ENCODE measurements at places on chromosomes 4 and X.

DNA sequence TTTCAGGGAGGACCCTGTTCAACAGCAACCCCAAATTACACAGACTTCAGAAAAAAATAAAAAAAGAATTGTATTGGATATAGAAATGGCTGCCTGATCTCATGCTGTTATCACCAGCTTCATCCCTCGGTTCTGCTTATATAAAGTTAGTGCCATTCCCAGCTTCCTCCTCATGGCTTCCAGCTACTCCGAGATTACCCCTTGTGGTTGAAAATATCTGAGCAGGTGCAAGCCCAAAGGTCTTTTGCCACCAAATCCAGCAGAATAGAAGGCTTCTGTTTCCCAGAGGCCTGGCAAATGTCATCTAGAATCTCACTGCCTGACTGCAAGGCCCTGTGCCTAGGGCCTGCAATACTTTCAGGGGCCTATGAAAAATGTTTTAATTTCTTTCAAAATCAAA lies 13.8 kb upstream of the HPGDS start:
- no peaks in the 10 kb centered on the region for H3K27me3 ChIP-seq
- no peak overlapping the region for H3K27ac ChIP-seq
- DNase-seq, result no peak
- H3K36me3 ChIP-seq, result no peaks in the 10 kb centered on the region

- peaks cover 15% of the 10 kb centered on the region for H3K4me1 ChIP-seq
- peaks cover 67% of the 10 kb centered on the region for H3K36me3 ChIP-seq
- no peak for DNase-seq
- no peaks in the 10 kb centered on the region for H3K27me3 ChIP-seq
Measured at GRCh38 chr4:768076-768475, 57.9 kb downstream of the CPLX1 start.

DNA sequence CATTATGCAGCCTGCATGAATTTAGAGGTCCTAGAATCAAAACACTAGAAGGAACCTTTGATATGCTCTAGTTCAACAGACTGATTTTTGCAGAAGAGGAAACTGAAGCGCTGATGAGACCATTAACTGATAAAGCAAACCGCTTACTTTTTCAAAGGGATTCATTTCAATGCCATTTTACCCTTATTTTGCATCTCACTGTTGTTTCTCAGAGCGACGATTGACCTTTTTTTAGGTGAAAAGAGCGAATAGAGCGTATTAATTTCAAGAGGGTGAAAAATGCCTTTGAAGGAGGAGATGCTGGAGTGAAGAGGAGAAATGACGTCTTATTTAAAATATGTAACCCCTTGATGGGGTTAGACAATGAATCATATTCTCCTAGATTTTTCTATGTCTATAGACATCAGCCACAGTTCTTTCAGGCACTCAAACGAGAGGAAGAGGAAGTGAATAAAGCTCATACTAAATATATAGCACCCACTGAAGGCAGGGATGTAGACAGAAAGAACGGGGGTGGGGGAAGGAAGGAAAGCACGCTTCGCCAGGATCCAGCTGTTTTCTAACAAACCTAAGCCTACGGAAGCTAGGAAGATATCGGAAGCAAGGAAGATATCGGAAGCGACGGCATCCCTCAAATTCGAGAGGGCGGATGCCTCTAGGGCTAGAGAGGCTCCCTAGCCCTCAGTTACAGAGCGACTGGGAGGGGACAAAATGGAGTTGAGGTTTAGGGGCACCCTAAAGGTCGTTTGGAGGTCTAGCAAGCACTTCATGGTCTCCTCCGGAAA lies 848 bp downstream of the ACSL4 start:
- H3K4me1 ChIP-seq, result peaks cover 14% of the 10 kb centered on the region
- DNase-seq, result no peak
- H3K36me3 ChIP-seq, result peaks cover 42% of the 10 kb centered on the region
- H3K4me3 ChIP-seq, result peak overlapping the region; percentile 87
- H3K27me3 ChIP-seq, result no peaks in the 10 kb centered on the region

GRCh38 chr4:95289028-95289634 lies 259.6 kb downstream of the UNC5C start:
- no peaks in the 10 kb centered on the region for H3K27me3 ChIP-seq
- no peaks in the 10 kb centered on the region for H3K36me3 ChIP-seq
- H3K4me3 ChIP-seq, result no peak overlapping the region
- H3K27ac ChIP-seq, result no peak overlapping the region
- no peak for DNase-seq
- peaks cover 11% of the 10 kb centered on the region for H3K4me1 ChIP-seq

- H3K27me3 ChIP-seq, result no peaks in the 10 kb centered on the region
- no peak overlapping the region for H3K27ac ChIP-seq
- H3K36me3 ChIP-seq, result no peaks in the 10 kb centered on the region
Measured at GRCh38 chr4:2287594-2287915, 25.6 kb upstream of the MXD4 start.

- no peaks in the 10 kb centered on the region for H3K36me3 ChIP-seq
- H3K4me3 ChIP-seq, result no peak overlapping the region
- no peaks in the 10 kb centered on the region for H3K27me3 ChIP-seq
Measured at GRCh38 chr4:114056599-114056998, 77.2 kb upstream of the ARSJ start.

GRCh38 chr4:142475663-142476062 lies 370.4 kb downstream of the INPP4B start:
- no peak overlapping the region for H3K4me3 ChIP-seq
- no peaks in the 10 kb centered on the region for H3K27me3 ChIP-seq
- peaks cover 33% of the 10 kb centered on the region for H3K4me1 ChIP-seq
- H3K36me3 ChIP-seq, result no peaks in the 10 kb centered on the region

- H3K4me3 ChIP-seq, result no peak overlapping the region
- H3K36me3 ChIP-seq, result no peaks in the 10 kb centered on the region
- no peak for DNase-seq
- peaks cover 6% of the 10 kb centered on the region for H3K4me1 ChIP-seq
- H3K27ac ChIP-seq, result no peak overlapping the region
- H3K27me3 ChIP-seq, result no peaks in the 10 kb centered on the region
Measured at GRCh38 chr4:79851625-79852304, 221.3 kb downstream of the ANTXR2 start.

DNA sequence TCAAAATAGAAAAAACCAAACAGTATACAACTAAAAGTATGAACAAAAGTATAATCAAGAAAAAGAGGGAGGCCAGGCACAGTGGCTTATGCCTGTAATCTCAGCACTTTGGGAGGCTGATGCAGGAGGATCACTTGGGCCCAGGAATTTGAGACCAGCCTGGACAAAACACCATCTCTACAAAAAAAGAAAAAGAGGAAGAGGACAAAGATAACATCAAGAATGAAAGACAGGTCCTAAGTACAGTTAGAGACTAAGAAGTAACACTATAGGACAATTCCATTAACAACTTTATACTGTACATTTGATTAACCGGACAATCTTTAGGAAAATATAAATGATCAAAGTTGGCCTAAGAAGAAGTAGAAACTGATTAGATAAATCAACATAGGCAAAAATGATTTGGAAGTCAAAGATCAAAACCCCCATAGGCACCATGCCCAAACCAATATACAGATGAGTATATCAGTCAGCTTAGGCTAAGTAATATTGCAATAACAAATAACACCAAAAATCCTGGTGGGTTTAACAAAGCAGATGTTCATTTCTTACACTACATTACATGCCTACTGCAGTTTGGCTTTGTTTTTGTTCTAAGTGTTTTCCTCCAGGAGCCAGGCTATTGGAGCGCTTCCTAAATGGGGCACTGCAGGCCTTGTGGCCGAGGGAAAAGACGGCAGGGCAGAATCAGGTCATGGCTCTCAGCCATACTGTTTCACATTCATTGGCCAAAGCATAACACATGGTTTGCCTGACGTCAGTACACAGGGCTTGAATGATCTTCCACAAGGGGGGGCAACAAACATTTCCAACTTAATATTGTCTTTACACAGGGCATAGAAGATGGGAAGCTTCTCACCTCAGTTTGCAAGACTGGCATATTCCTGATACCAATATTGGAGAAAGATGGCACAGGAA lies 42.2 kb upstream of the HGFAC start:
- H3K4me1 ChIP-seq, result peaks cover 14% of the 10 kb centered on the region
- H3K4me3 ChIP-seq, result no peak overlapping the region
- no peak for DNase-seq
- H3K27me3 ChIP-seq, result no peaks in the 10 kb centered on the region

DNA sequence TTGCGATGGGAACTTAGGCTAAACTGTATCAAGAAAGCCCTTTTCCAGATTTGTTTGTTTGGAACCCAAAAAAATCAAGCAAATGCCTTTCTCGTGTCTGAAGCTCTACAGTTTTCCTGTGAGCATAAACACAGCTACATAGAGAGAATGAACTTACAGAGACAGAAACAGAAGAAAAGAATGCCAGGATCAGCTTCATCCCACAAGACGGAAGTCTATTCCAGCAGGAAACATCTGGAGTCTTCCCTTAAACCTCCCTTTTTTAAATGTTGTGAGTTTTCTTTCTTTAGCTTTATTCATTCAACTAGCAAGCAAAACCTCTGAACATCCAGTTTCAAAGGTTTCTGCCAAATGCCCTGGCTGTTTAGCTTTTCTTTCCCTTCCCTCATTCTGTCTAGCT lies 32.6 kb upstream of the ZFP42 start:
- H3K4me3 ChIP-seq, result no peak overlapping the region
- no peaks in the 10 kb centered on the region for H3K27me3 ChIP-seq
- no peak for DNase-seq
- H3K36me3 ChIP-seq, result no peaks in the 10 kb centered on the region
- H3K4me1 ChIP-seq, result no peaks in the 10 kb centered on the region

DNA sequence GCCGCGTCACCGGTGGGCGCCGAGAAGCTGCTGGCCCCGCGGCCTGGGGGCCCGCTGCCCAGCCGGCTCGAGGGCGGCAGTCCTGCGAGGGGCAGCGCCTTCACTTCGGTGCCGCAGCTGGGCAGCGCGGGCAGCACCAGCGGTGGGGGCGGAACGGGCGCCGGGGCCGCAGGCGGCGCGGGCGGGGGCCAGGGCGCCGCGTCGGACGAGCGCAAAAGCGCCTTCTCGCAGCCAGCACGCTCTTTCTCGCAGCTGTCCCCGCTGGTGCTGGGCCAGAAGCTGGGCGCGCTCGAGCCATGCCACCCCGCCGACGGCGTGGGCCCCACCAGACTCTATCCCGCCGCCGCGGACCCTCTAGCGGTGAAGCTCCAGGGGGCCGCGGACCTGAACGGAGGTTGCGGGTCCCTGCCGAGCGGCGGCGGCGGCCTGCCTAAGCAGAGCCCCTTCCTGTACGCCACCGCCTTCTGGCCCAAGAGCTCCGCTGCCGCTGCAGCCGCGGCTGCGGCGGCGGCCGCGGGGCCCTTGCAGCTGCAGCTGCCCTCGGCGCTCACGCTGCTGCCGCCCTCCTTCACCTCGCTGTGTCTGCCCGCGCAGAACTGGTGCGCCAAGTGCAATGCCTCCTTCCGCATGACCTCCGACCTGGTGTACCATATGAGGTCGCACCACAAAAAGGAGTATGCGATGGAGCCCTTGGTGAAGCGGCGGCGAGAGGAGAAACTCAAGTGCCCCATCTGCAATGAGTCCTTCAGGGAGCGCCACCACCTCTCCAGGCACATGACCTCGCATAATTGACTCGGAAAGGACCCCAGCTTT lies 5.6 kb downstream of the PRDM8 start:
- H3K4me3 ChIP-seq, result peak overlapping the region; percentile 56
- H3K27ac ChIP-seq, result peak overlapping the region; percentile 41
- H3K36me3 ChIP-seq, result no peaks in the 10 kb centered on the region
- H3K27me3 ChIP-seq, result peaks cover 7% of the 10 kb centered on the region

DNA sequence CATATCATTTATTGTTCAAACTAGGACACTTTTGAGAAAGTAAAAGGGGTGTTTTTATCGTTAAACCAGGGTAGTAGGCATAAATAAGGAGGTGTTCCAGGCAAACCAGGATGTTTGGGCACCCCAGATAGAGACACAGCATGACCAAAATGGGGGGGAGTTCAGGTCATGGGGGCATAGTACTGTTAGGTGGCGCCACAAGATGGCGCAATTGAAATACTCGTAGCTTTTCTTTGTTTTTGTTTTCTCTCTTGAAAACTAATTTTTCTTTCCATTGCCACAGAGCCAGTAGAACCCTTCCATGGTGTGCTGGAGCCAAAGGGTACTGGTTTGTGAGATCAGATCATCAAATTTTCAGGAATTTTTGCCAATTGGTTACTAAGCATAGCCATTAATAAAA lies 283.4 kb downstream of the BCOR start:
- no peak overlapping the region for H3K4me3 ChIP-seq
- DNase-seq, result no peak
- no peaks in the 10 kb centered on the region for H3K36me3 ChIP-seq
- H3K27ac ChIP-seq, result no peak overlapping the region
- H3K27me3 ChIP-seq, result no peaks in the 10 kb centered on the region

GRCh38 chr4:26510334-26510964 lies 20.2 kb upstream of the CCKAR start:
- H3K4me1 ChIP-seq, result no peaks in the 10 kb centered on the region
- no peak overlapping the region for H3K27ac ChIP-seq
- H3K4me3 ChIP-seq, result no peak overlapping the region
- H3K36me3 ChIP-seq, result no peaks in the 10 kb centered on the region
- DNase-seq, result no peak

DNA sequence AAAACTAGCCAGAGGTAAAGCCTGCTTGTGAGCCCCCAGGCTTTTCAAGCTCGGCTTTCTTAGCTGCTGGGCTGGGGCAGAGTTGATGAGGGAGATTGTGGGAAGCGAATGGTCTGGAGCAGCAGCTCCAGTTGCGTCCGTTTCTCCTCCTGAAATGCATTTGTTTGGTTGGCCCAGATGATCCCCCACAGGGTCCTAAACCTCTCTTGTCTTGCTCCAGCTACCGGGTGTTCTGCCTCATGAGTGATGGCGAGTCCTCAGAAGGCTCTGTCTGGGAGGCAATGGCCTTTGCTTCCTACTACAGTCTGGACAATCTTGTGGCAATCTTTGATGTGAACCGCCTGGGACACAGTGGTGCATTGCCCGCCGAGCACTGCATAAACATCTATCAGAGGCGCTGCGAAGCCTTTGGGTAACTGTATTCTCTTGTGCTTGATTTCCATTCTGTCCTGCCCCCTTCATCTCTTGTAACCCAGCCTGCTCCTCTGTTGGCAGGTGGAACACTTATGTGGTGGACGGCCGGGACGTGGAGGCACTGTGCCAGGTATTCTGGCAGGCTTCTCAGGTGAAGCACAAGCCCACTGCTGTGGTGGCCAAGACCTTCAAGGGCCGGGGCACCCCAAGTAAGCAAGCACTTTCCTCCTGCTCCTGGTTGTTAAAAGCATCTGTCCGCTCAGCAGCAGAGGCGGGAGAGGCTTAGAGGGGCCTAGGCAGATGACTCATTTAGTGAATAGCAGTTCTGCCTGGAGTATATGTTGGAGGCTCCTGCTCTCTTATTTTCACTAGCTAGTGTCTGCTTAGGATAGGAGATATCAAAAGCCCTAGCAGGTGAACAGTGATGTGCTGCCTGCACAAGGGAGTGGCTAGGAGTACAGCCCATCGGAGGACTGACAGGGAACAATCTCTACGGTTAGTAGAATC lies 15.3 kb downstream of the TKTL1 start:
- H3K36me3 ChIP-seq, result no peaks in the 10 kb centered on the region
- no peaks in the 10 kb centered on the region for H3K27me3 ChIP-seq
- no peak overlapping the region for H3K4me3 ChIP-seq
- no peaks in the 10 kb centered on the region for H3K4me1 ChIP-seq

- peaks cover 86% of the 10 kb centered on the region for H3K27me3 ChIP-seq
- no peak overlapping the region for H3K4me3 ChIP-seq
- H3K27ac ChIP-seq, result no peak overlapping the region
Measured at GRCh38 chr4:173513651-173514050, 16.4 kb downstream of the HAND2 start.
